ENCODE measurements at places on chromosomes 5 and 9. TPM values are rescaled to one million over a fixed set of nuclear protein-coding genes. Genes with fewer than 3 reads are reported as not detected.

- no peak for DNase-seq
Observed at GRCh38 chr5:79890930-79891249, 100.2 kb downstream of the MTX3 start.

DNA sequence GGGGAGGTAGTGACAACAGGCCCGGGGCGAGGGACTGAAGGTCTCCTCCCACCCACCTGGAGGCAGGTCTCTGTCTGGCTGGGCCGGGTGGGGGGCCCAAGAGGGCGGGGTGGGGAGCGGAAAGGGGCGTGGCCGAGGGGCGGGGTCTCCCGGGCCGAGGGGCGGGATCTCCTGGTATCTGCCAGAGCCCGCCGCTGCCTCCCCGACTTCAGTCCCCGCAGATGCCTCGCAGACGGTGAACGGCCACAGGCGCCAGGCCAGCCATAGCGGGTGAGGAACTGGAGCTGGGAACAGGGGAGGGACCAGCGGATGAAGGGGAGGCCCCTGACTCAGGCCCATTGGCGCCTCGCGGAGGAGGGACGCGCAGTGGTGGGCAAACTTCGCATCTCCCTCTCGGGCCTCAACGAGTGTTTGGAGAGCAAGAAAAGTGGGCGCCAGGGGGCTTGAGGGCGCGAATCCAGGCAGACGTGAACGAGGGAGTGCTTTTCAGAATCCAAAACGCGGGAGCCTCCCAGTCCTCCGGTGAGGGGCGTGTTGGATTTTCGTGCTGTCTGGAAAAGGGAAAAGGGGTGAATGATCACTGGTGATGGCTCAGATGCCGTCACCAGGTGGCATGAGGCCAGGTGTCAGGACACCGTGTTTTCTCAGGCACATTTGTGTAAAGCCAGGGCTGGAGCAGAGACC is at the start of gene ADGRD2:
ADGRD2 (plus strand) TSS at position 211 of the 684 bp plus-strand sequence. CDS start 1,216 bp downstream, outside the sequence.
- DNase-seq: no peak

DNA sequence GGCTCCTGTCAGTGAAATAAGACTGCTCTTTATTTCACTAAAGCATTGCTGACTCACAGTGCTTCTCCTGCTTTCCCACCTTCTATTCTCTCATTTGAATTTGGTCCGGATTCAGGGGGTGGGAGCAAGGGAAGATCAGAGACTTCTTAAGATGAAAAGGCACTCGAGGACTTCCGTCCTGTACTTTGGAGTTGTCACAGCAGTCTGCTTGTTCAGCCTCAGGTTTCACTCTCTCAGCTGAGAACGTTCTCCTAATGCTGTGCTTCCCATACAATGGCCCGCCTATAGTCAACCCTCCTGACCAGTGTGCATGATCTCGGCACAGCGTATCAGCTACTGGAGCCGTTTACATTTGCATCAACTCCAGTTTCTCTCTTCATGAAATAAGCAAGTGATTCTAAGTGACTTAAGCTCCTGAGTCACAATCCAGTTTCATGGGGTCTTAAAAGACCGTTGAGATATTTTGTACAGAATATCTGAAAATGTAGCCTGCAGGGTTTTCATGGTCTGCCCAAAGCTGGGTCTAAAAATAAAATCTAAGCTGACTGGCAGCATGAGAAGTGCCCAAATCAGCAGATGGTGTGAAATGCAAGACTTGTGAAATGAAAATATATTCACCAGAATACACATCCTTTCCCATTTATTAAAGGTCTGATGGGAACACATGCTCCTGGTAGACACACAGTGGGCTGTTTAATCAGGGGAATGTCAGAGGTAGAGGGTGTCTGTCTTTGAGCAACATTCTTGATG is 145.0 kb downstream of the ADCY2 start:
- DNase-seq: peak; percentile 13

The PDCD1LG2 gene
- 0.10 TPM for polyA plus RNA-seq

The GNA14 gene
- polyA plus RNA-seq: 9.4 TPM

DNA sequence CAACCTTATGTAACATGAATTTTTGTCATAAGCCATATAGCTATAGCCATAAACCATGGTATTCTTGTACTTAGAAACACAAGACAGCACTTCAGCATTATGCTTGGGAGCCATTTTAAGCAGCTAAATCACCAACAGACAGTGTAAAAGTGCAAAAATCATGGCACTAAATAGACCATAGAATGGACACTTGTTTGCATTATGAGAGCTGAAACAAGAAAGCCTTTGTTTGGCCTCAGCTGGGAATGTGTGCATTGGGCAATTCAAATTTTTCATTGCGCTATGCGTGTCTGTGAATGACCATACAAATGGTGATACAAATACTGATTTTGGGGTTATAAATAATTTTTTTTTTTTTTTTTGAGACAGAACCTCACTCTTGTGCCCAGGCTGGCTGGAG is 23.7 kb downstream of the KDM4C start:
- DNase-seq: no peak

GRCh38 chr9:93944011-93944410 is 11.1 kb downstream of the BARX1 start:
- DNase-seq: no peak

DNA sequence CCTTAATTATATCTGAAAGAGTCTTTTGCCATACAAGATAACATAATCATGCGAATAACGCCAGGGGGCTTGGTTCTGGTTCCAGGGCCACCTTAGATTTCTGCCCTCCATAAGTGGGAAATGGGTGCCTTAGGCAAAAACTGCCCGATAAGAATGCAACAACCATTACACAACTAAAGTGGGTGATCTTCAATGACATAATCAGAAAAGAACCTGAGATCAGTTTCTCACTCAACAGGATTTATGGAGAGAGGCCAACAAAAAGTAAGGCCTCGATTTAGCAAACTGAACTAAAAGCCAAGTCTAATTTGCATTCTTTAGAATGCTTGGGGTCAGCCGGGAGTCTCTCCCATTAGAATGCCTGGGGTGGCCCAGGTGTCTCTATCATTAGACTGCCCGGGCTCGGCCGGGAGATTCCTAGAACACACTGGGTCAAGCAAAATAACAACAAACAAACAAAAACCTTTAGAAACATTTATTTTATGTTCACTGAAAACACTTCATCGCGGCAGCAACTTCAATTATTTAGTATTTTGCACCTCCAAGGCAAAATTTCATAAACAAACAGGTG is 194.8 kb downstream of the AUH start:
- DNase-seq: no peak

The ENTPD8 gene
- polyA plus RNA-seq: 0.33 TPM

- no peak for DNase-seq
Observed at GRCh38 chr5:129664336-129664937, 83.5 kb upstream of the MINAR2 start.

- no peak for DNase-seq
Observed at GRCh38 chr9:20790721-20791120, 106.7 kb downstream of the FOCAD start.

Data from left lung (tissue), 14 donors.